ENCODE measurements at places on chromosomes 11 and 22.

GRCh38 chr22:22244316-22245250 lies at the start of gene VPREB1:
Gene VPREB1 (plus strand): TSS chr22:22244786. CDS start chr22:22244814, 28 bp downstream.
- no peak for DNase-seq

DNA sequence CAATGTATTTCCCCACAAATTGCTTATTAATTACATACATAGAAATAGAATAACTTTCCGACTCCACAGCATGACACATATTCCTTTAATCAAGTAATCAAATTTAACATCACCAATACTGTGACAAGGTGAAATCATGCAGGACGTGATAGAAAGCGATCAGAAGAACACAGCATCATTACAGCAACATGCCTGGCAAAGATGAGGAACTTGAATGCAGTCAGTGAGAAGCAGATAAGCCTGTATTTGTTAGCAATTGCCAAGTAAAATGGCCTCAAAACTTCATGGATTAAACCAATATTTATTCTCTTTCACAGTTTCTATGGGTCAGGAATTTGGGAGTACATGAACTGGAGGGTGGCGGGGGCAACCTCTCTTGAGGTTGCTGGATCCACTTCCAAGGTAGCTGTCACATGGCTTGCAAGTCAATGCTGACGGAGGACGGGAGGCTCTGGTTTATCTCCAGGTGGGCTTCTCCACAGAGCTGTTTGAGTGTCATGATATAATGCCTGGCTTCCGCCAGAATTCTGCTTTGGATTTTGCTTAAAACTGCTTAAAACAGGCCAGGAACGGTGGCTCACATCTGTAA lies 12.0 kb upstream of the TEAD1 start:
- no peak for DNase-seq

GRCh38 chr22:30605449-30606110 lies 1.4 kb upstream of the TCN2 start:
- peak; percentile 51 for DNase-seq

DNA sequence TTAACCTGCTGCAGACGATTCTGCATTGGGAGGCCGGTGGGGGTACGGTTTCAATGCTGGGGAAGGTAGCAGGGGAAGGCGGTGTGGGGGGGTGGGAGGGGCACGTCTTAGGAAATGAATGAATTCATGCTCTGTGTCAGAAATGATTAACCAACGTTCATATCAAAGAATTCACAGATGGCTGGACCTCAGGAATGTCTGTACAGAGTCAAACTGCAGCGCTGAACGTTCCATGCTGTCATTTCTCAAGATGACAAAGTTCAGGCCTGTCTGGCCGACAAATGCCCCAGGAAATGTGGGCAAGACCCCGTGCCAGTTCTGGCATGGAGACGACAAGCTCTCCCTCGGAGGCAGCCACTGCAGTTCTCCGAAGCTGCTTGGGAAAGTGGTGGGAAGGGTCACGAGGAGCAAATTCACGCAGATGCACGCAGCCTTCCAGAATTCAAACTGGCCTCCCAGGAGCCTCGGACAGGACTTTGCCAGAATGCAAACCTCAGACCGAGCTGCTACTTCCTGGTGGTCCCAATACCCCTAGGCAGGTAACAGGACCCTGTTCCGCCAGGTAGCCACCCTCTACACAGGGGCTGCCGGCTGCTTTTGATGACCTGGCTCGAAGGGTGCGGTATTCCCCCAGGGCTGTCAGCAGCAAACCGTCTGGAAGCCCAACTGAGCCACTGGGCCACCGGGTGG lies 81.5 kb downstream of the TRMU start:
- peak; percentile 88 for DNase-seq

DNA sequence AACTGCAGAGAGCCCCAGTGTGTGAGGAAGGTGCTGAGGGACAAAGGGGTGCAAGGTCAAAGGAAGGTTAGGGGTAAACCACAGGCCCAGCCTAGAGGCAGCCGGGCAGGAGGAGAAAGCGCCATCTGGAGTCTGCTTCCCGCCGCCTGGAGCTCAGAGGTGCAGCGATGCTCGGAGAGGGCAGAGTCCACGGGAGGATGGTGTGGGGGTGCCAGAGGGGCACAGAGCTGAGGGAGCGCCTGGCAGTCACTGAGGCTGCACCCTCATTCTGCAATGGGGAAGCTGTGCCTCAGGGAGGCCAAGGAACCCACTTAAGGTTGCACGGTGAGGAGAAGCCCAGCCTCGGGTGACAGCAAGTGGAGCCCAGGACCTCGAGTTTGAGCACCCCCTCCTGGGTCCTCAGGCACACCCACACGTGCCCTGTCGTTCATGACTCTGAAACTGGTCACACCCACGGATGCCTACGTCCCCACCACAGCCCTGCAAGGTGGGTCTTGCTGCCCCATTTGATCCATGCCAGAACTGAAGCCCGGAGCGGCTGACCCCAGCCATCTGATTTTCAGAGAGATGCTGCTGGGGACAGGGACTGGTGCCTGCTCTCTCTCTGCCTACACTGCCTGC lies 1.6 kb downstream of the IL2RB start:
- no peak for DNase-seq
